Hypothalamus (tissue), 51 donors: ENCODE measurements at places on chromosomes 2 and 18.

DNA sequence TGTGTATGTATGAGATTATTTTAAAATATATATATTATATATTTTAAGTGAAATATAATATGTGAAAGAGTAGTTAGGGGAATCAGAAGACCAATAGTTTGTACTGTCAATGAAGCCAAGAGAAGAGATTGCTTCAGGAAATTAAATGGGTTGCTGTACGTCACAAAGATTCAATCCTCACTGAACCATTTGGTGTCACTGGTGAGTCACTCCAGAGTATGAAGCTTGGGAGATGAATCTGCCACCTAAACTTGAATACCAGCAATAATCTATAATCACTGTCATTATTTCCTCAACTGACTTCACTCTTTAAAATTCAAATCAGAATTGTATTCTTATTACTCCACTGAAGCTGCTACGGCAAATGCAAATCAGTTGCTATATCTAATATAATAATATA is 41.9 kb upstream of the SCN9A start:
- DNase-seq = no peak

DNA sequence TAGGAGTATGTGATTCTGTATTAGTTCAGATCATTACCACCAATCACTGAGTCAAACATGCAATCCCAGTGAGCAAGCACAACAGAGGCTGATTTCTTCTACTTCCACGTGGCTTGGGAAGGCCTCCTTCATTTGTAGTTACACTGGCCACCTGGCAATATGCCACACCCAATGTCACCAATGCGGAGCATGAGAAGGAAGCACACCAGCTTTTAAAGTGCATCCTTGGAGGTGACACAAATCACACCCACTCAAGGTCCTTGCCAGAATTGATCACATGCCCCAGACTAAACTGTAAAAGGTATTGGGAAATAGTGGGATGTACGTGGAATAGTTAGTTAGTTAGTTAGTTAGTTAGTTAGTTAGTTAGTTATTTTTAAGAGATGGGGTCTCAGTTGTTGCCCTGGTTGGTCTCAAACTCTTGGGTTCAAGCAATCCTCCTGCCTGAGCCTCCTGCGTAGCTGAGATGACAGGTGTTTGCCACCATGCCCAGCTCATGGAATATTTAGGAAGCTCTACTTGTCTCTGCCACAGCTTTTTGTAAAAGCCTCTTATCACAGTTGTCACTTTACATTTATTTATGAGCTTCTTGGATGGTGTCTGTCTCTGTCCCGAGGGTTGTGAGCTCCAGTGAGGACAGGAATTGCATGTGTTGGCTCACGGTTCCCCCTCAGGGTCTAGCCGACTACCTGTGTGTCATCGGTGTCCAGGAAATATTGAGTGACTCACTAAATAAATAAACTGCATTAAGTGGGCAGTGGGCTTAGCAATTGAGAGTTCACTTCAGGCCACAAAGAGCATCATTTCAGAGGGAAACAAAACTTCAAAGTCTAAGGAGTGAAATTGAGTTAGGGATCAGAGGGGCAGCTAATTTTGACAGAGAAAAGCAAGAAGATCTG is 28.1 kb upstream of the CAB39 start:
- DNase-seq = no peak

DNA sequence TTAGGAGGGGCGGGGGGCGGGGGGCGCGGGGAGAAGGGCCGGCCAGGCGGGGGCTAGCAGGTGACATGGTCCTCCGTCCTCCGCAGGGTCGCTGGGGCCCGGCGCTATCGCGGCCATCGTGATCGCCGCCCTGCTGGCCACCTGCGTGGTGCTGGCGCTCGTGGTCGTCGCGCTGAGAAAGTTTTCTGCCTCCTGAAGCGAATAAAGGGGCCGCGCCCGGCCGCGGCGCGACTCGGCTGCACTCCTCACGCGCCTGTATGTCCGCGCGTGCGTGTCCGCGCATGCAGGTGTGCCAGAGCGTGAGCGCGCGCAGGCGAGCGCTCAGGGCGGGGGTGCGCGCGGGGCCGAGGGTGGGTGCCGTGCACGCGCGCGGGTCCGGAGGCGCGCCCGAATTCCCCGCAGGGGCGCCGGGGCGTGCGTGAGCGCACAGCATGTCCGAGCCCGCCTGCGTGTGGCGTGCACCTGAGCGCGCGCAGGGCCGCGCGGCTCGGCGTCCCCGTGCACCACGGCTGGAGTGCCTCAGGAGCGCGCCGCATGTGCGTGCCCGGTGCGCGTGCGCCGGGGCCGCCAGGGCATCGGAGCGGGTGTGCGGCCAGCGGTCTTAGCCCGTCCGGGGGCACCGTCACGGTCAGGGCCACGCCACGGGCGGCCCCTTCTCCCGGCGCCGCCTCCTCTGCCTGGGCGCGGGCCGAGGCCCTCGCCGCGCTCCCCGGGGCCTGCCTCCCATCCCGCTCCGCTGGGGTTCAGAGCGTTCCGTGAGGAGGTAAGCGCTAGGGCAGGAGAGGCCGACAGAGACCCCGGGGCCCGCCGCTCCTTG is 6.3 kb downstream of the SNORC start:
- DNase-seq = peak; percentile 63

- no peak for DNase-seq
These were observed 176.6 kb upstream of the NRXN1 start for GRCh38 chr2:51208521-51208920.

GRCh38 chr2:104120171-104120570 is 733.7 kb upstream of the POU3F3 start:
- no peak for DNase-seq

- no peak for DNase-seq
These were observed 743.3 kb downstream of the SLC4A3 start for GRCh38 chr2:220370764-220371163.

DNA sequence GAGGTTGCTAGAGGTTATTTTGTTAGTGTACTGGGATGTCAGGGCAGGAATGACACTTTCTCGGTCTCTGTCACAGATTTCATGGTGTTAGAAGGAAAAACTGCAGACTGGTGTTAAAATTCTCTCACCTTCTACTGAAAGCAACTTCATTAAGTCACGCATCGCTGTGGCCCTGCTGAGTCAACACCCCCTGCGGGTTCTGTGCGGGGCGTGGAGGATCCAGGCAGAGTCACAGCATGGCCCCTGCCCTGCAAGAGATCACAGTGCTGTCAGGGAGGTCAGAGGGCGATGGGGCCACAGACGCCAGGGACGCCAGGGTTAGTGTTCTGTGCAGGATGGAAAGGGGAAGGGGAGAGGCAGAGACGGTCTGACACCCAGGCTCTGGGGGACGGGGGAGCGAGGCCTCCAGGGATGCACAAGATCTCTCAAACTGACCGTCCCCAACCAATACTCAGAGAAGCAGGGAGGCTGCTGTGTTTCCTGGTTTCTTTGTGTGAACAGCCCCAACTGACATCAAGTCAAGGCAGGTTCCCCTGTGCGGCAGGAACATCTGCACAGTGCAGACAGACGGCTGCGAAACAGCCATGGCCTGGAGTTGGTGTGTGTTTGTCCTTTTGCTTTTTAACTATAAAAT is 354.9 kb upstream of the SALL3 start:
- DNase-seq = no peak

DNA sequence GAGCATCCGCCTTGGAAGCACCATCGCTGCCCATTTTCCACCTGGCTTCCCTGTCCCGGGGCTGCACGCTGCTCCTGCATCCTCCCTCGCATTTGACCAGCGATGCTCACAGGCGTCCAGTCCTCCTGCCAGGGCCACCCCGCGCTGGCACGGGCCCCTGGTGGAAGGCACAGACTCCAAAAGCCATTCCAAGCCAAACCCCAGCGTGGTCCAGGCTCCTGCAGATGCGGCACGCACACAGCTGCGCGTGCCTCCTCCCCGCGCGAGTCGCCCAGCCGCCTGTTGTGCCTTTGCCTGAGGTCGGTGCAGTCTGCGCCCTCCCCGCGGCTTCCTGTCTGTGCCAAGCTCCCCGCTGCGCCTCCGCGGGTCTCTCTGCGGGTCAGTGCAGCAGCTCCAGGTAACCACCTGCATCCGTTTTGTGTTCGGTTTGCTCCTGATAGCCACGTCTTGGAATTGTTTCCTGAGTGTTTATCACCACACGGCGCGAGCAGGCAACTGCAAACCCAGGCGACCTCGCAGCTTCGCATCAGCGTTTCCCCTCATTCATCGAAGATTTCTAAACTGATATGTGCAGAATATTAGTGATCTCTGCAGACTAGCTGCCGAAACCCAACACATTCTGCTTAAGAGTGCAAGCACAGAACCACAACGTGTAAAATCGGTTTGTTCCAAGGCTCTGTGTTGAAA is 65.2 kb upstream of the SALL3 start:
- no peak for DNase-seq

DNA sequence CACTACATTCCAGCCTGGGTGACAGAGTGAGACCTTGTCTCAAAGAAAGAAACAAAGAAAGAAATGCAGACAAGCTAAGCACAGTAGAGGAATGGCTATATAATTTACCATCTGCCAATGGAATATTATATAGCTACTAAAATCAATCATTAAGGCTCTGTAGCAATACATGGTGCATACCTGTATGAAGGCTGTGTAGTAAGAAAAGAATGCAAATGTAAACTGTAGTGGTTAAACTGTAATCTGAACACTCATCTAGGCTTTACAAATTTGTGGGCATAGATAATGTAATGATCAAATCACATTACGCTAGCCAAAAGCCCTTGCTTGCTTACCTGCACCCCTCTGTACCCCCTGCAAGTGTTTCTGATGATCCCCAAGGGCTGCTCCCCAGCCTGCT is 230.9 kb downstream of the LTBP1 start:
- no peak for DNase-seq
